ENCODE measurements at places on chromosomes 2 and 18. TPM values are rescaled to one million over a fixed set of nuclear protein-coding genes. Genes with fewer than 3 reads are reported as not detected.

GRCh38 chr2:190628591-190629319 is 20.1 kb upstream of the NAB1 start:
- H3K4me1 ChIP-seq, result peaks cover 12% of the 10 kb centered on the region
- no peak overlapping the region for H3K4me3 ChIP-seq
- peaks cover 5% of the 10 kb centered on the region for H3K27me3 ChIP-seq
- H3K27ac ChIP-seq, result no peak overlapping the region
- no peak for DNase-seq

DNA sequence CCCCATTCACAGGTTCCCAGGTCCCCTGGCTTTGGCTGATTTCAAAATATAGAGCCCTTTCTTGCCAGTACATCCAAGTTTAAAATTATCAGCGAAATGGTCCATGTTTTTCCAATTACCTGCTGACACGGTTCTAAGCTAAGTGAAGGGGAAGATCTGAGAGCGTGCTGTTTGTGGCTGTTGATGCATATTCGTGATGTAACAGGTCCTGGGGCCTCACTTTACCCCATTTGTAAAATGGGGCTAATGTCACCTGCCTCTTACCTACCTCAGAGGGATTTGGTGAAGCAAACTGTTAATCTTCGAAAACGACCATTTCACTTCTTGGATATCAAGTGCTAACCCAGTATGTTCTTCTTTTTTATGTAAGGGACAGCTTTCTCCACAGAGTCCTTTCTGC is 33.0 kb downstream of the SLC1A4 start:
- H3K36me3 ChIP-seq, result peaks cover 28% of the 10 kb centered on the region
- H3K27ac ChIP-seq, result no peak overlapping the region
- DNase-seq, result no peak
- no peak overlapping the region for H3K4me3 ChIP-seq
- H3K4me1 ChIP-seq, result peaks cover 4% of the 10 kb centered on the region
- no peaks in the 10 kb centered on the region for H3K27me3 ChIP-seq

DNA sequence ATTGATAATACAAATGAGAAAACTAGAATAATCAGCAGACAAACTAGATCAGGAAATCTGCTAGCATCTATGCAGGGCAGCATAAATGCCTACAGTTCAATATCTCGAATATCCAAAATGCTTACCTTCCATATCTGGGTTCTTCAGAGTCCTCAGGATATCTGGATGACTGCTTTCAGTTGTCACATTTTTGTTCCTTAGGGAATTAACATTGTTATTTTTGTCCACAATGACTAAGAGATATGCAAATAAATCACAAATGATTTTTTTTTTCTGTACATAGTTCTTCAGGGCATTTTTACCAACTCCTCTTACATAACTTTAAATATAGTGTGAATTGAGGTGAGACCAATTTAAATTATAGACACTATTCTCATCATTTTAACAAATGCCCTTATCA is 80.9 kb downstream of the AQP4 start:
- H3K27ac ChIP-seq, result no peak overlapping the region
- no peak for DNase-seq
- no peaks in the 10 kb centered on the region for H3K4me1 ChIP-seq

VSNL1 gene
- total RNA-seq, result not detected

GRCh38 chr2:183291436-183291835 is 167.2 kb downstream of the NUP35 start:
- H3K27ac ChIP-seq, result no peak overlapping the region
- no peaks in the 10 kb centered on the region for H3K4me1 ChIP-seq
- no peak for DNase-seq
- no peak overlapping the region for H3K4me3 ChIP-seq
- no peaks in the 10 kb centered on the region for H3K27me3 ChIP-seq

RAB12 gene
- 12.8 TPM for total RNA-seq

POMC gene
- 5.7 TPM for total RNA-seq

DNA sequence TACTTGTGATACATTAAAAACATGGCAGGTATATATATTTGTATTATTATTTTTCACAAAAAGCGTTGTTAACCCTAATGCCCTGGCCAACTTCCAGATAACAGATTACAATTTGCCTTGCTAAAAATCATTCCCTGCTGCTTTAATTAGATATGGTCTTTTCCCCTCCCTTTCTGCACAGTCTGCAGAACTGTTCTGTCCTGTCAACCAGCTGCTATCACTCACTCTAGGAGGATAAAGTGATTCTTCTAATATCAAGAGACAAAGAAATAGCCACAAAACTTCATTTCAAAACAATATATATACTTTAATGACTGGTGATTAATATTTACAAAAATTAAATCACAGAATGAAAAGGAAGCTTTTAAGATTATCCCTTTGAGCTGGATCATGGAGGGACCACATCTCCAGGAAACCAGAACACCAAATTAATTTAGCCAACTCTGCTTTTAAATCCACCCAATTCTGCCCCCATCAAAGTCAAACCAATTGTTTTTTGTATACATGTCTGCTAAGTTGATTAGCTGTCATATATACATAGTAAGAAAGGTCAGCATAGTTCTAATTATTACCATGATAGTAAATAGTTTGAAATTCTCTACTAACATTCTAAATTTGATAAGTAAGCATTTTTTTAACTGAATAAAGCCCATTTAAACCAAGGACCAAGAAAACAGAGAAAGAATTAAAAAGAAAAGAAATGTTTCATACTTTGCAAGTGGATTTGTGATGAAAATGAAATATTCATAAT is 55.7 kb downstream of the RND3 start:
- DNase-seq, result no peak
- no peak overlapping the region for H3K4me3 ChIP-seq
- no peaks in the 10 kb centered on the region for H3K36me3 ChIP-seq
- no peak overlapping the region for H3K27ac ChIP-seq

DNA sequence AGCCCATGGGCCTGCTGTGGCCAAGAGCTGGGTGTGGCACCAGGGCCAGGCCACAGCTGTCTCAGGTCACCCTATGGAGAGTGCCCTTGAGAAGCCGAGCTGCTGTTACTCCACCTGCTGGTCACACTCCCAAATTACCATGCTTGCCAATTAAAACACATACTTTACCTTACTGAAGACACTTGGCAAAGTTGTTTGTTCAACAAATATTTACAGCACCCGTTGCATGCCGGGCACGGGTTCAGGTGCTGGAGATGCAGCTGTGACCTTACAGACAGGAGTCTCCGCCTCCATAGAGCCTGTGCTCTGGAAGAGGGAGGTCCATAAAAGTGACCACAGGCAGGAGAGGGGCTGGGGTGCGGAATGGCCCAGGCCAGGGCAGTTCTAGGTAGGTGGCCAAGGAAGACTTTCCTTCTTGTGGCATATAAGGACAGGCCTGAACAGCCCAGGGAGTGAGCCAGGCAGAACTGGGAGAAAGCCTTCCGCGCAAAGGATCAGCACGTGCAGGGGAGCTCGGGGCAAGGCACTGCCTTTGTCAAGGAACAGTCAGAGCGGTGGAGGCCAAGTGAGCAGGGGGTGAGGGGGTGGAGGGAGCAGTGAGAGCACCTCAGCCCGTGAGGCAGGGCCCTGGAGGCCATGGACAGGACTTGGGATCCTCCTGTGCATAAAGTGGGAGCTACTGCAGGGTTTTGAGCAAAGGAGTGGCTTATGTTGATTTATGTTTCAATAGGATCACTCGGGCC is 23.6 kb upstream of the RBM44 start:
- H3K4me1 ChIP-seq, result no peaks in the 10 kb centered on the region
- no peak overlapping the region for H3K4me3 ChIP-seq
- peaks cover 71% of the 10 kb centered on the region for H3K36me3 ChIP-seq

DNA sequence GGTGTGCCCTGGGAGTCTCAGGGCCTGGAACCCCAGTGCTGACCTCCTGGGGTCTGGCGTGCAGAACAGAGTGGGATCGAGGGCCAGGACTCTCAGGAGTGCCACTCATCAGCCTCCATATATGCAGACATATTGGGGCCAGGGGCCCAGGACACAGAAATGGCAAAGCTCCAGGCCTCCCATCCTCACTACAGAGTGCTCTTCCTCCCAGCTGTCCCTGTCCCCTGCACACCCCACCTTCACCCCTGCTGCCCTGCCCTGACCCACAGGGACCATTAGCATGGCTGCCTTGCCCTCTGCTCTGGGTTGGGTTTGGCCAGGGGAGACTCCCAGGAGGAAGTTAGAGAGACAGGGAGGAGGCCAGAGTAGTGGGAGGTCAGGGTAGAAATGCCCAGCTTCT is 2.8 kb downstream of the TEX51 start:
- H3K27ac ChIP-seq, result no peak overlapping the region
- peaks cover 13% of the 10 kb centered on the region for H3K27me3 ChIP-seq
- DNase-seq, result no peak

DNA sequence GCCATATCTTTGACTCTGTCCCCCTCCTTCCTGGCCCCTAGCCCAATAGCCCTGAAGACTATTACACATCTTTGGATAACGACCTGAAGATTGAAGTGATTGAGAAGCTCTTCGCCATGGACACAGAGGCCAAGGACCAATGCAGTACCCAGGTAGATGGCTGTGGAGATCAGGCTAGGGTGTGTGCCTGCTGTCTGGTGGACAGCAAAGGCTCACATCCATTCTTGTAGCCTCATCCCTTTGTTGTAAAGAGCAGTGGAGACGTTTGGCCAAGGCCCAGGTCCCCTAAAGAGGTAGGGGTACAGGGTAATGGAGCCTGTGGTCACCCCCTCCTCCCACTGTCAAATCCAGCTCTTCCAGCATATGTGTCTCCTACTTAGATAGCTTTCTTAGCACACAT is 81.4 kb downstream of the EPAS1 start:
- H3K4me3 ChIP-seq, result no peak overlapping the region
- H3K27me3 ChIP-seq, result no peaks in the 10 kb centered on the region
- H3K4me1 ChIP-seq, result no peaks in the 10 kb centered on the region
- no peaks in the 10 kb centered on the region for H3K36me3 ChIP-seq

- H3K27me3 ChIP-seq, result no peaks in the 10 kb centered on the region
- DNase-seq, result no peak
- peaks cover 35% of the 10 kb centered on the region for H3K36me3 ChIP-seq
- H3K4me3 ChIP-seq, result no peak overlapping the region
- no peak overlapping the region for H3K27ac ChIP-seq
Measured at GRCh38 chr2:7024261-7024660, 107.0 kb downstream of the RNF144A start.

- no peaks in the 10 kb centered on the region for H3K27me3 ChIP-seq
- no peak overlapping the region for H3K27ac ChIP-seq
- no peak for DNase-seq
- no peak overlapping the region for H3K4me3 ChIP-seq
Measured at GRCh38 chr2:100990166-100990565, 11.9 kb upstream of the RPL31 start.

RUFY4 gene
- total RNA-seq, result 1.7 TPM

- no peaks in the 10 kb centered on the region for H3K4me1 ChIP-seq
- DNase-seq, result no peak
- no peak overlapping the region for H3K27ac ChIP-seq
- no peaks in the 10 kb centered on the region for H3K27me3 ChIP-seq
- H3K4me3 ChIP-seq, result no peak overlapping the region
Measured at GRCh38 chr18:73136134-73136533, 268.3 kb upstream of the NETO1 start.

NCOA1 gene
- 29.3 TPM for total RNA-seq

DNA sequence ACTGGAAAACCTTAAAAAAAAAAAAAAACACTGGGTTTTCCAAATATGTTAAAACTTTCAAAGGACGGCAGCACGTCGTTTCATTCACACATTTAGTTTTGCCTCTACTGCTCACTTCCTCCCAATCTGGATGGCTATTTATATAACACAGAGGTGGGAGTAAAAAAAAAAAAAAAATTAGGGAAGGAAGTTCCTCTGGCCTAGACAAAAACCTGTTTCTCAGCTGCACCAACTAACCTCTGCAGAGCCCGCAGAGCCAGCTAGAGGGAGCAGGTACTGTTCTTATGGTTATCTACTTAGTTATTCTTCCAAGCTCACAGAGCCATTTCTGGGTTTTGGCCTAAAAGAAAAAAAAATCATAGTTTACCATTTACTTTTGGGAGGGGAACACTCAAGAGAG is 28.1 kb downstream of the SLC1A4 start:
- peaks cover 34% of the 10 kb centered on the region for H3K36me3 ChIP-seq
- H3K4me3 ChIP-seq, result no peak overlapping the region
- H3K27ac ChIP-seq, result no peak overlapping the region
- H3K4me1 ChIP-seq, result peaks cover 3% of the 10 kb centered on the region

GRCh38 chr2:10266133-10266620 is 36.5 kb upstream of the HPCAL1 start:
- no peaks in the 10 kb centered on the region for H3K27me3 ChIP-seq
- peaks cover 6% of the 10 kb centered on the region for H3K4me1 ChIP-seq
- peak overlapping the region; percentile 30 for H3K27ac ChIP-seq
- H3K4me3 ChIP-seq, result no peak overlapping the region
- DNase-seq, result no peak

GRCh38 chr2:144448389-144449027 is 71.4 kb downstream of the ZEB2 start:
- DNase-seq, result no peak
- peaks cover 21% of the 10 kb centered on the region for H3K4me1 ChIP-seq
- H3K36me3 ChIP-seq, result no peaks in the 10 kb centered on the region
- no peak overlapping the region for H3K27ac ChIP-seq
- no peak overlapping the region for H3K4me3 ChIP-seq

FAHD2B gene
- total RNA-seq, result 21.0 TPM

DNA sequence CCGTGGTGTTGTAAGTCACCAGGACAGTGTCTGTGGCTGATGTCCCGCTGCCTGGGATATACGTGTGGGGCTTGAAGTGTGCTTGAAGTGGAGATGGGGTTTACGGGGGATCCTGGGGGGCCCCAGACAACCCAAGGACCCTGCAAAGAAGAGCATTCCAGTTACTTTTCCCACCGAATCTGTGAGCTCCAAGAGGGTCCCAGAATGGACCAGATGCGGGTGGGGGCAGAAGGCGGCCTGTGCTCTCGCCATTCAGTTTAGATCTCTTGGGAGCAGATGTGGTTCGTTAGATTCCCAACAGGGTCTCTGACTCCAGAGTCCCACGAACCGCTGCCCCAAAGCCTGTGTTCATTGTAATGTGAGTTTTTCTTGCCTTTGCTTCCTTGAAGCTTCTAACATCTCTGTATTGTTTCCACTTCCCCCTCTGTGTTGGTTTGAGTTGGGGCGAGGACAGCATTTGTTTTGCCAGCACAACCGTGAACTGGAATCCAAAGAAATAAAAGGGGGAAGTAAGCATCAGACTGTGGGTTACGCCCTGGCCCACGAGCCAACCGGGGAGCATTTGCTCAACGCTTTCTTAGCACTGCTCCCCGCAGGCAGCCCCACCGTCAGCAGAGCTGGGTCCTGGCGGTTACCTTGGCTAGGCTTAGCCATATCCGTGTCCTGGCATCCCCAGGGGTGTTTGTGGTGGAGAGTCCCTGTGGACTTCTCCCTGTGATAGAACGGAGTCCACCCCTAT is 92.1 kb downstream of the SH3BP4 start:
- no peaks in the 10 kb centered on the region for H3K36me3 ChIP-seq
- no peak for DNase-seq
- no peak overlapping the region for H3K4me3 ChIP-seq
- peaks cover 12% of the 10 kb centered on the region for H3K4me1 ChIP-seq
- no peak overlapping the region for H3K27ac ChIP-seq
- H3K27me3 ChIP-seq, result peaks cover 9% of the 10 kb centered on the region

NPAS2 gene
- total RNA-seq, result 12.0 TPM

ALLC gene
- not detected for total RNA-seq

- no peaks in the 10 kb centered on the region for H3K36me3 ChIP-seq
- no peaks in the 10 kb centered on the region for H3K27me3 ChIP-seq
- no peak for DNase-seq
- no peak overlapping the region for H3K27ac ChIP-seq
Measured at GRCh38 chr18:39667905-39668304, 2102.3 kb upstream of the CELF4 start.

- no peak overlapping the region for H3K27ac ChIP-seq
- no peak overlapping the region for H3K4me3 ChIP-seq
- no peaks in the 10 kb centered on the region for H3K36me3 ChIP-seq
- peaks cover 6% of the 10 kb centered on the region for H3K27me3 ChIP-seq
Measured at GRCh38 chr2:173749315-173749714, 215.9 kb downstream of the SP3 start.
